ENCODE measurements at places on chromosomes 11 and 22.

- DNase-seq = no peak
Measured at GRCh38 chr11:55726715-55727324, 46.4 kb upstream of the OR5D13 start.

- no peak for DNase-seq
Measured at GRCh38 chr11:92751594-92751993, 217.9 kb upstream of the MTNR1B start.

GRCh38 chr11:127390465-127390864 lies 389.9 kb upstream of the KIRREL3 start:
- no peak for DNase-seq

GRCh38 chr11:66581261-66581660 lies 11.6 kb downstream of the CCDC87 start:
- no peak for DNase-seq

Measured in stimulated activated CD4-positive, alpha-beta T cell treated with anti-CD3 and anti-CD28 coated beads, Interleukin-12 subunit alpha, Interleukin-12 subunit beta, amount 100 ng/mL, for 4 hours (primary cell).